ENCODE measurements at places on chromosomes 12 and 14.
A peak's percentile ranks its signal among the peaks of the same experiment; 100 is the strongest.

- no peak for DNase-seq
Measured at GRCh38 chr12:5904969-5905368, 40.1 kb downstream of the ANO2 start.

GRCh38 chr12:50040657-50041056, 15.4 kb upstream of the RACGAP1 start:
- DNase-seq = no peak

- DNase-seq = no peak
Measured at GRCh38 chr12:3631759-3632158, 121.2 kb downstream of the CRACR2A start.

DNA sequence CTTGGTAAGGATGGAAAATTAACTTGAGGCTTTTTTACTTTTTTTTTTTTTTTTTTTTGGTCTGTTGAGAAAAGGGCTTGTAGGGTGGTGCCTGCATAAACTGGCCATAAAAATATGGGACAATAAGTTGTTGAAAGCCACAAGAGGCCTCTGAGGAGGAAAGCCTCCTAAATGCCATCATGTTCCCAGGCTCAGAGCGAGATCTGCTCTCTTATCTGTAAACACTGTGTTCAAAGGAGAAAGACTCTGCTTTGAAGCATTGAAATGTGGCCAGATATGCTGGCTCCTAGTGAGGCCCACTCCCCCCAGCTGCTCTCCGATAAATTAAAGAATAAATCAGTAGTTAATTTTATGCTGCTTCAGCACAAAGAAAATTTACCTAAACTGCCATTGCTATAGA, 504.9 kb downstream of the DIO2 start:
- DNase-seq = no peak

DNA sequence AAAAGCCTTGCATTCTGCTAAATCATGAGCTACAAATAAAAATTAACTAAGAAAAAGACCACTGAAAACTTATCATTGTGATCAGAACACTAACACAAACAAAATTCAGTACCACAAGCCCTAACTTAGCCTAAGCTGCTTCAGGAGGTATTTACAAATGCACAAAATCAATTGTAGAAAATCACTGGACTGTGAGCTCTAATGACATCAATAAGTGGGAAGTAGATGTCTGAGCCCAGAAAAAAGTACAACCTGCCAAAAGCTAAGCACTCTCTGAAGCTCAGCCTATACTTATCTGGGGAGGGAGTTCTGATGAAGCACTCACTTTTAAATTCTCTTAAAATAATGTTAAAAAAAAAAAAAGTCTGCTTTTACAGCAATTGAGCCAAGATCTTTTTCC, 92.9 kb downstream of the SLCO1B1 start:
- DNase-seq = no peak

DNA sequence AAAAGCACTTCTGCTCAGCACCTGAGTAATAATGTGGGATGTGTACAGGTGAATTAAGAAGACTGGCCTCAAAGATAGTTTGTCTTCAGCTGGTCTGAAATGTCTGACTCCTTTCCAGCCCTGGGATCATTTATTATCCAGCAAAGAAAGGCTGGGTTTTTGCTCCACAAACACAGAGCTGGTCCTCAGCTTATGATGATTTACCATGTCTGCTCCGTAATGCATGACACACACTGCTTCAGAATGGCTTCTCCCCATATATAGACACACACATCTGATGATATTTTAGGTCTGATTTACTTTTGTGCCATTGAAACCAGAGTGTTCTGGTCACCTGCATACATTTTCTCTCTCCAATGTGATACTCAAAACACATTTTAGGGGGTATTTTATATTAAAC, 225.0 kb downstream of the SLC25A21 start:
- DNase-seq = no peak

DNA sequence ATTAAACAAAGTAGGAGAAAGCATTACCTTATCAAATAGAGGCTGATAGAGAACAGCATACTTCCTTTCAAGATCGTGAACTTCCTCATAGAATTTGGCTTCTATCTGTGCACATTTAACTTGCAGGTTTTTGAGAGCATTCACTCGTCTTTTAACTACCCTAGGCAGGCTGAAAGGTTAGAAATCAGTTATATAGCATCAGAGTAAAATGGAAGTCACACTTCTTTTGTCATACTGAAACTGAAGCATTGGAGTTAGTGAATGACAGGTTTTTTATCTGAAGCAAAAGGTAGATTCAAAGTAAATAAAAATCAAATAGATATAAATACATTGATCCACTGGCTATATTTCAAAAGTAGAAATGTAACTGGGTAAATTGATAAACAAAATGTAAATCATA, 24.4 kb downstream of the NAP1L1 start:
- no peak for DNase-seq

GRCh38 chr12:307406-307805, 44.8 kb upstream of the SLC6A13 start:
- no peak for DNase-seq

GRCh38 chr12:107318806-107319532, 225.6 kb upstream of the CRY1 start:
- DNase-seq = peak; percentile 30

DNA sequence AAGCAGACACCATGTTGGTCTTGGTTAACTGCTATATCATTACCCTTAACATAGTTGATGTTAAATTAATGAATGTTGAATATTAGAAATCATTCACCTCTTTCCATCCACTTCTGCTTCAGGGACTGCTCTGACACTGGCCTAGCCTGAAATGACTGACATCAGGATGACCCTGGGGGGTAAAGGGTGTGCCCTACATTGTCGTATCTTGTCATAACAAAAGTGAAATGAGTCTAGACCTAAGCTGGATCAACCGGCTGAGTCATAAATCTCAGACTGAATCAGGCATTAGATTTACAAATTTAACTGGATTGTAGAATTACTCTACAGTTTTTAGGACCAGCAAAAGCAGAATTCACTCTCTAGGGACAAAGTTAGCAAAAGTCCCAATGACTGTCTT, 35.3 kb downstream of the KICS2 start:
- DNase-seq = no peak

GRCh38 chr14:100822532-100823296, 3.2 kb upstream of the MEG3 start:
- no peak for DNase-seq

- no peak for DNase-seq
Measured at GRCh38 chr14:99980299-99980698, 84.9 kb upstream of the EVL start.

- DNase-seq = no peak
Measured at GRCh38 chr12:94679554-94680195, 29.3 kb upstream of the TMCC3 start.

DNA sequence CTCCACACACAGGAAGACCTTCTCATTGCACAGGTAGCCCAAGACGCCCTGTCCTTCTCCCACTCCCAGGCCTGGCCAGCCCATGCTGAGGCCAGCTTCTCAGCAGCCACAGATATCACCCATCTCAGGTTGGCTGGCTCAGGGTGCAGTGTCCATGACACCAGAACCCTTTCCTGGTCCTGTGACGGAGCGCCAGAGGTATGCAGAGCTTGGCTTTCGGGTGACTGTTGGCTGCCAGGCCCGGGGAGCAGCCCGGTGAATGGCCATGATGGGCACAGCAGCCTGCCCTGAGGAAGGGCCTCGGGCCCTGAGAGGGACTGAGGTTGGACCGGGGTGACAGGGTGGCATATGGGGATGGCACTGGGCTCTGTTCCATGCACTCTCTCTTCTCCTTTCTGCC, 173.4 kb downstream of the TSPAN9 start:
- no peak for DNase-seq

GRCh38 chr12:673849-674248, 10.6 kb upstream of the NINJ2 start:
- DNase-seq = no peak

- no peak for DNase-seq
Measured at GRCh38 chr14:42323426-42323825, 716.8 kb downstream of the LRFN5 start.

GRCh38 chr12:40171501-40171900, 53.3 kb upstream of the LRRK2 start:
- no peak for DNase-seq

GRCh38 chr12:91884230-91884629, 261.4 kb downstream of the BTG1 start:
- no peak for DNase-seq

DNA sequence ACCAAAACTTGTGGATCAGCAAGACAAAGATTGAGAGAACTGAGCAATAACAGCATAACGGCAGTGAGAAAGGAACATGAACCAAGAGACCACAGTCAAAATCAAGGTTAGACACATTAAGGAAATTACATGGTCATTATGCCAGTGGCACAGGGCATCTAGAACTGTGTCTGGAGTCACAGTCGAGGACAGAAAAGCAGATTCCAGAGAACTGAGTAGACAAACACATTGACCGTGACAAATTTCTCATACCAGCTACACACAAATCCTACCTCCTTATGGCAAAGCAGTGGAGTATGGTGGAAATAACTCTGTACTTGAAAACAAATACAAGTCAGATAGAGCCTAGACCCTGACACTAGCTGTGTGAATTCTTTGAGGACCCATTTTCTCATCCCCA, 367.3 kb downstream of the DUSP6 start:
- DNase-seq = no peak

DNA sequence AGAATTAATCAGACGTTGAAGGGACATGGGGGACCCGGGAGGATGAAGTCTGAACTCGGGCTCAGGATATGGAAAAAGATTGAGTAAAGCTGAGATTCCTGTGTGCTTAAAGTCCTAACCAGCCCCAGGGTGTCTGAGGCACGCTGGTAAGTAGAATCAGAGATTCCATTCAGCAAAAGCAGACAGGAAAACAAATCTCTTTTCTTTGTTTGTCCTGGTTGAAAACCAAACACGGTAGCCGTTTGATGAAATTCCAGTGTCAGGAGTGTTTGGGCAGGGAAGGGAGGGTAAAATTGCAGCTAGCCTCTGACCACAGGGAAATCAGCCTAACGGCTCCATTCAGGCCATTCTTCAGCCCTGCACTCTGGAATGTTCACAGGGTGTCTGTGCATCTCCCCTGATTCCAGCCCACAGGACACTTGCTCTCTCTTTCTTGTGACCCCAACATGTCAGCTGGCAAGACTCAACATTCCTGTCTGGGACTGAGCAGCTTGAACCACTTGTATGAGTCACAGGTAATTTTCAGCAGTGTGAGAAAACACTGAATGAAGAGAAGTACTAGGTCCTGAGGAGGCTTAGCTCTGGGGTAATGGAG, 31.0 kb downstream of the NINJ2 start:
- no peak for DNase-seq

DNA sequence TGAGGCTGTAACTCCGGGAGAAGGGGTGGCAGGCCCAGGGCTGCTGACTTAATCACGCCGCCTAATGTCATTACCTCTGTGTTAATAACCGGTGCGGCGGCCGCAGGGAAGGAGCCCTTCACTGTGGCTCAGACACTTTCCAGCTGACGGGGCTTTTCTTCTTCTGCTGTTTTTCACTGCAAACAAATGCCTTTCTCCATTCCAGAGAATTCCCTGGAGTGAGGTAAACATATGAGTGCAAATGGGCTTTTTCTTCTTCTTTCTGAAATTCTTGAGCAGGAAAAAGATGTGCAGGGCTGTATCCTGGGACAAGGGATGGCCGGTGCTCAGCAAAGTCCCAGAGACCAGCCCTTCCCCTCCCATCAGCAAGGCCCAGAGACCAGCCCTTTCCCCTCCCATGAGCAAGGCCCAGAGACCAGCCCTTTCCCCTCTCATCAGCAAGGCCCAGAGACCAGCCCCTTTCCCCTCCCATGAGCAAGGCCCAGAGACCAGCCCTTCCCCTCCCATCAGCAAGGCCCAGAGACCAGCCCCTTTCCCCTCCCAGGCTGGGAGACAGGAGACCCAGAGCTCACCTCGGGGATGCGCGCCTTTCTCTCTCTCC, 33.4 kb upstream of the FAM181A start:
- DNase-seq = no peak

All from NCI-H510A (cell line).